ENCODE measurements at places on chromosomes 5 and 9.

DNA sequence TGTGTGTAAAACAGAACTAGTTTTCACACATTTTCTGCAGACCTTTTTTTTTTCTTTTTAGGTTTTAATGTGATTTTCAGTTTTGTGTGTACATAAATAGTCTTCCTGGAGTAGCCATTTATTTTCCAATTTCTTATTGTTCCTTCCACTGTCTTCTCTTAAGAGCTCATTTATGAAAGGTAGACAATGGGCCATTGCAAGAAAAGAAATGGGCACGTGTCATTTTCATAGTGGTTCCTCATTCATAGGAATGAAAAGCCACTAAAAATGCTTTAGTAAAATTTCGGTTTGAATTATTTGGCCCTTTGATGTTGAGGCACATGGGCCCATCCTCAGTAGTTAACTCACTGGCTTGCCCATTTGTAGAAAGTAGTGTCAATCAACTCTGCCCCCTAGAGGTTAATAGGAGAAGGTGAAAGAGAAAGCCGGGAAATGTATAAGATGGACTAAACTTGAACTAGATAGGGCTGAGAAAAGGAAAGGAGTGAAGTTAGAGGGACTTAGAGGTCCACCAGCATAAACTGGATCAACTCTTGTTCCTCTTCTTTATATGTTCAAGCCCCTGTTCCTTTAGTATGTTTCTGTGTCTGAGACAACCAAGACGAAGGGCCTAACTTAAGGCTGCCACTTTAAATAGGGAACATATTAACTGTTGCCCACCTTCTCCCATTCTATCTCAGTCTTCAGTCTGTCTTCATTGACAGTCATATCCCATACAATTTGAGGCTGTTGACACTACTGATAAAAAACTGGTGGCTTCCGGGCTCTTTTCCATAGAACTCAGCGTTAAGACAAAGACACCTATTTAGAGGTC lies 72.6 kb downstream of the SMARCA2 start:
- H3K4me3 ChIP-seq = no peak overlapping the region
- DNase-seq = no peak
- no peaks in the 10 kb centered on the region for H3K27me3 ChIP-seq
- no peaks in the 10 kb centered on the region for H3K36me3 ChIP-seq
- no peaks in the 10 kb centered on the region for H3K4me1 ChIP-seq

GRCh38 chr5:1834022-1834551 lies 32.9 kb downstream of the NDUFS6 start:
- H3K4me3 ChIP-seq = no peak overlapping the region
- H3K27me3 ChIP-seq = peaks cover 38% of the 10 kb centered on the region
- no peaks in the 10 kb centered on the region for H3K4me1 ChIP-seq

- H3K36me3 ChIP-seq = no peaks in the 10 kb centered on the region
- H3K27me3 ChIP-seq = no peaks in the 10 kb centered on the region
- no peak for DNase-seq
- H3K4me1 ChIP-seq = peaks cover 19% of the 10 kb centered on the region
- H3K27ac ChIP-seq = no peak overlapping the region
Observed at GRCh38 chr5:6703806-6704205, 9.4 kb upstream of the TENT4A start.

- no peaks in the 10 kb centered on the region for H3K27me3 ChIP-seq
- H3K27ac ChIP-seq = no peak overlapping the region
- no peak overlapping the region for H3K4me3 ChIP-seq
- H3K36me3 ChIP-seq = no peaks in the 10 kb centered on the region
Observed at GRCh38 chr5:54049144-54049543, 261.2 kb downstream of the ARL15 start.

GRCh38 chr5:119583684-119584083 lies 45.7 kb upstream of the FAM170A start:
- H3K27me3 ChIP-seq = no peaks in the 10 kb centered on the region
- no peaks in the 10 kb centered on the region for H3K4me1 ChIP-seq
- DNase-seq = no peak
- H3K4me3 ChIP-seq = no peak overlapping the region
- no peaks in the 10 kb centered on the region for H3K36me3 ChIP-seq
- no peak overlapping the region for H3K27ac ChIP-seq

DNA sequence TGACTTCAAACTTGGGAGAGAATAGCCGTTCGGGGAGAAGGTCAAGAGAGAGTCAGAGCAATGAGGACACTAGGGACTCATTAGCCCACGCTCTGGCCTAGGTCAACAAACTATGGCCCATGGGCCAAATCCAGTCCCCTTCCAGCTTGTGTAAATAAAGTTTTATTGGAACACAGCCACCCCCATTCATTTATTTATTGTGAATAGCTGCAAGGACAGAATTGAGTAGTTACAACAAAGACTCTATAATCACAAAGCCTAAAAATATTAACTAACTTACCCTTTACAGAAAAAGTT lies 33.1 kb upstream of the TRIM32 start:
- H3K36me3 ChIP-seq = no peaks in the 10 kb centered on the region
- H3K4me1 ChIP-seq = no peaks in the 10 kb centered on the region
- no peak overlapping the region for H3K27ac ChIP-seq
- no peak overlapping the region for H3K4me3 ChIP-seq

GRCh38 chr5:108546939-108547338 lies 165.0 kb upstream of the FBXL17 start:
- H3K27ac ChIP-seq = no peak overlapping the region
- H3K27me3 ChIP-seq = no peaks in the 10 kb centered on the region
- H3K4me3 ChIP-seq = no peak overlapping the region
- DNase-seq = no peak
- H3K36me3 ChIP-seq = no peaks in the 10 kb centered on the region

- H3K36me3 ChIP-seq = no peaks in the 10 kb centered on the region
- DNase-seq = no peak
- H3K4me3 ChIP-seq = no peak overlapping the region
- H3K27me3 ChIP-seq = no peaks in the 10 kb centered on the region
Observed at GRCh38 chr5:18397371-18397770, 763.1 kb downstream of the TAF11L14 start.

DNA sequence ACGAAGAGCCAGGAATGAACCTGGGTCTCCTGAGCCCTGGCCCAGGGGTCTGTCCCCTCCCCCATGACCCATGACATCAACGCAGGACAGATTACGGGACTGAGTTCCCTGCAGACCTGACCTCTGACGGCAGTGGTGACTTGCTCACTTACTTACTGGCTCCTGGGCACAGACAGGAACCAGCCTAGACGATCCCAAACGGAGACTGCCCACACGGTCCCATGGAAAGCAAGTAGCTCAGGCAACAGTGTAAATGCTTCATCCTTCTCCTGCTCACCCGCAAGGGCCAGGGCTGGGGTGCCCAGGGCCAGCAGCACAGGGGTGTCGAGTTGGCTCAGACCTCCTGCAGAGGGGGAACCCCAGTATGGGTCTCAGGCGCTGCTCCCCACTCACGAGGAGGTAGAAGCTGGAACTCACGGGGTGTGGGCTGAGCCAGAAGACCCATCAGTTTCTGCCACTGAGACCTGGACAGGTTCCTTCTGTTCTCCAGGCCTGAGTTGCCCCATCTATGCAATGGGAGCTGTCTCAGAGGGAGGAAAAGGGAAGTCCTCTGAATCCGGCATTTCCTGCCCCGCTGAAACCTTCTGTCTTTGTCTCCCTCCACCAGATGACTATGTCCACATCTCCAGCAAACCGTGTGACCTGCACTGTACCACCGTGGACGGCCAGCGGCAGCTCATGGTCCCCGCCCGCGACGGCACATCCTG lies 5.6 kb downstream of the ADAMTSL2 start:
- H3K4me3 ChIP-seq = peak overlapping the region; percentile 60
- peaks cover 34% of the 10 kb centered on the region for H3K27me3 ChIP-seq
- no peaks in the 10 kb centered on the region for H3K36me3 ChIP-seq

DNA sequence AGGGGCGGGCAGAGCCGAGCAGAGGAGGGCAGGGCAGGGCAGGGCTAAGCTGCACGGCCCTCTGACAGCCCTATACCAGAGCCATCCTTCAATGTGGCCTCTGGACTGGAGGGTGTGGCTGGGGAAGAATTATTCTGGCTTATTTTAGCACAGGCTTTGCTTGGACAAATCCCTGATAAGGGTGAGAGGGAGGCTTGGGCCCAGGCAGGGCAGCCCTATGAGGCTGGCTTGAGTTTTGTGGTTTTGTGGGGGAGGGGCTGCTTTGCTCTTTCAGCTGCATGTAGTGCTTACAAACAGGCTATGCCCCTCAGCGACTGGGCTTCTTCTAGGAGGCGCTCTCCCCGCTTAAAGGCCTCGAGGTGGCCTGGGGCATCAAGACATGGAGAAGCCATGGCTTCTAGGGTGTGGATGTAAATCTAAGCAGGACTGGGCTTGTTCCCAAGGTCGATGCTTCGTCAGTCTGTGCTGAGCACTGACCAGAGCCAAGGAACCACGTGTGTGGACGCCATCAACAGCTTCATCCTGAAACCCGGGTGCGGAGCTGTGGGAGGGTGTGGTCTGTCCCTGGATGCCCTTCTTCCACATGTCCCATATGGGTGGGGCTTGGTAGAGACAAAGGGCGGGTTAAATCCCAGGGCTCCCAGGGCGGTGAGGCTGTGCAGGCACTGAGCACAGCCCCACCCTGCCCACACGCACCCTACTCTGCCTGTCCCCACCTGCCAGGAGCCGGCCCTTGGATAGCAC lies 45.7 kb upstream of the IPPK start:
- H3K4me1 ChIP-seq = no peaks in the 10 kb centered on the region
- no peak for DNase-seq
- no peaks in the 10 kb centered on the region for H3K27me3 ChIP-seq
- H3K36me3 ChIP-seq = peaks cover 23% of the 10 kb centered on the region

DNA sequence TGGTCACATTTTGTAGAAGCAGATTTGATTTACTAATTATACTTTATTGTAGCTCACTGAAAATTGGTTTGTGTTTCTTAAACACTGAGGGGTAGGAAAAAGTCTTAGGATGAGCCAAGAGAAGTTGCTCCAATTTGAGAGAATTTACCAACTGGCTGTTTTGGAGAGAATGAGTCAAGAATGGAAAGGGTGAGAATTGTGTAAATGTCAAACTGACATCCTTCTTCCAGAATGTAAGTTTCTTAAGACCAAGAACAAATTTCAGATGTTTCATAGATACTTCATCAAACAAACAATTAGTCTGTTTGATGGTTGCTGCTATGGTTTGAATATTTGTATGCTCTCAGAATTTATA lies 106.2 kb upstream of the TXNDC8 start:
- no peaks in the 10 kb centered on the region for H3K4me1 ChIP-seq
- H3K4me3 ChIP-seq = no peak overlapping the region

Measured in Calu3 (cell line).